ENCODE measurements at places on chromosomes 3 and 15.

- DNase-seq = peak; percentile 94
Measured at GRCh38 chr3:126208606-126209256, 28.3 kb upstream of the ALDH1L1 start.

DNA sequence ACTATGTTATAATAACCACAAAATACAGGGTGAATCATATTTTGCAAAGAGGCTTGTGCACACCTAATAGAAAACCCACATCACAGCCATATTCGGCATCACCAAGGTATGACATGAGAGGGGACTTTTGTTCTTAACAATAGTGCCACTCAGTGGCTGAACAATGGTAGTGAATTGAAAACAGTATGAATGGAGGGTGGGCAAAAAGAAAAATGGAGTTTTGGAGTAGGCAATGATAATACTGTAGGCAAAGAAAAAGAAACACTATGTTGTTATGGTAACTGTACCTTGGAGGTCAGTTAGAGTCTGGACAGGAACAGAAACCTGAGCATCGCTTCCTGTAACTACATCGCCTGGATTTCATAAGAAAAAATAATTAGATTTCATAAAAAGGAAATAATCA is 348.6 kb downstream of the PLCL2 start:
- peak; percentile 42 for DNase-seq

GRCh38 chr15:88865498-88866099 is 29.7 kb downstream of the HAPLN3 start:
- no peak for DNase-seq

DNA sequence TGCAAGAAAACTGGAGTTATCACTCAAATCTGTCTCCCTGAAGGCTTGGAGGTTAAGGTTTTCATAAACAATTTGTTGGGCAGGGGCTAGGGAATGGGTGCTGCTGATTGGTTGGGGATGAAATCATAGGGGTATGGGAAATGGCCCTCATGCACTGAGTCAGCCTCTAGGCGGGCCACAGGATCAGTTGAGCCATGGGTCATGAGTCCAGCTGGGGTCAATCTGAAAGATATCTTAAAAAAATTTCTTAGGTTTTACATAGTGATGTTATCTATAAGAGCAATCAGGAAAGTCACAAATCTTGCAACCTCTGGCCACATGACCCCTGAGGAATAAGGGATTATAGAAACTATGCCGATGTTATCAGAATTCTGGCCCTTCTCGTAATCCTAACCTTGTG is 491.7 kb downstream of the ZIC1 start:
- no peak for DNase-seq

GRCh38 chr3:7271631-7272030 is 410.7 kb downstream of the GRM7 start:
- no peak for DNase-seq

DNA sequence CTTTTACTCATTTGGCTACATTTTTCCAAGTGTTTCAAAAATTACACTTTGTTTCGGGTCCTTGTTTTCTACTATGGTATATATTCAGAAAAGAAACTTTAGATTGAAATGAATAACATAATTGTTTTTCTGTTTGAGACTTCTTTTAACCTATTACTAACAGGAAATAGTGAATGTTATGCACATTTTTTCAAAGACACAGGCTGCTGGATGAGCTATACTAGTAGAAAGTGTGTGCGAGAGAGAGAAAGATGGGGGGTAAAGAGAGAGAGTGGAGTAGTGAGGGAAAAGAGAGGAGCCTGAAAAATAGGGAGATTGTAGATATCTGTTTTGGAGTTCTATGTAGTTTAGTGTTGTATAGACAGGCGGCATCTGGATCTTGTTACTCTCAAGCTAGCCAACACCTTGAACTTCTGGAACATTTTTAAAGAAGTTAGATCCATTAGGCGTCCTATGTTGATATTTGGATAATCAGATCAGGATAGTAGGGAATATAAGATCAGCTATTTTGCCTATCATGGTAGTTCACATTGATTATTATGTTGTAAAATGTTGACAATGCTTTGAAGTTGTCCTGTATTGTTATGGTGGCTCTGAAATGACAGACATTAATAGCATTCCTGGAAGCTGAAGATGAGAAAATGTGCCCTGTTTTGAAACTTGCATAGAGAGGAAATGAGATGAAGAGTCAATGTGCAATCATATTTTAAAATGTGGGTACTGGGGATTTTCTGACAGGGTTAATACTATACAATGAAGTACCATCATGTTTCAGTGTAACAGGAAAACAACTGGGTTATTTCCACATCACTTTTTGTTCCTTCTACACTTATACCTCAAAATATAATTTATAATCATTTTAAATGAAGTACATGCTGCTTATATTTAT is 2.6 kb downstream of the RBMS3 start:
- no peak for DNase-seq

- DNase-seq = no peak
Measured at GRCh38 chr3:155496206-155496605, 202.7 kb upstream of the STRIT1 start.

- DNase-seq = peak; percentile 29
Measured at GRCh38 chr3:153291059-153291685, 129.1 kb downstream of the RAP2B start.

DNA sequence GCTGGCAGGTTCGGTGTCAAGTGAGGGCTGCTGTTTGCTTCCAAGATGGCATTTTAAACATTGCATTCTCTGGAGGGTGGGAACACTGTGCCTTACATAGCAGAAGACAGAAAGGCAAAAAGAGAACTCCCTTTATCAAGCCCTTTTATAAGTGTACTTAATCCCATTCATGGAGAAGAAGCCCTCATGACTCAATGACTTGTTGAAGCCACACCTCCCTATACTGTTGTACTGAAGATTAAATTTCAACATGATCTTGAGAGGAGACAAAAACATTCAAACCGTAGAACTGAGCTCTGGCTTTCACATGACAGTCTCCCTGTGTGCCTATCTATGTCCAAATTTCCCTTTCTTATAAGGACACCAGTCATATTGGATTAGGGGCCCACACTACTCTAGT is 443.4 kb upstream of the CDIN1 start:
- no peak for DNase-seq

GRCh38 chr15:39285663-39286062 is 295.2 kb upstream of the THBS1 start:
- DNase-seq = no peak

GRCh38 chr3:98814817-98815420 is 51.8 kb downstream of the ST3GAL6 start:
- no peak for DNase-seq

DNA sequence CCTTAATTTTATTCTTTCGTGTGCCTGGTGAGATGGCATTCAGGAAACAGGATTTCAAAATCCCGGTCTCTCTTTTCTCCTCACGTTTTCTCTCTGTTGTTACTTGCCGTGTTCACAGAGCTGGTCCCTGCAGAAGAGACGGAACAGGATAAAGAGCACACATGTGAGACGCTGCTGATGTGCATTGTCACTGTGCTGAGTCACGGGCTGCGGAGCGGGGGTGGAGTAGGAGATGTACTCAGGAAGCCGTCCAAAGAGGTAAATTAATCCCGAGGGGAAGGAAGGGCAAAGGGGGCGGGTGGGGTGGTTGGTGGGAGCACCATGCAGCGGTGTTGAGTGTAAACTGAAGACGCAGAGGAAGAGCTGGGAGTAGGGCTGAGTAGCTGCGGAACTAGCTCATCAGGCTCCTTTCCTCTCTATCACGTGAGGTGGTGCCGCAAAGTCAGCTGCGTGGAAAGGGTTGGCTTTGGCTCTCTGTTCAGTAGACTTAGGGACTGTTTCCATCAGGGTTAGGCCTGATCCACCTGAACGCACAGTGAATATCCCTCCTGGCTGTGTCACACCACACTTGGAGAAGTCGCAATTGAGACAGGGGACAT is 164.8 kb upstream of the BHLHE40 start:
- peak; percentile 90 for DNase-seq

DNA sequence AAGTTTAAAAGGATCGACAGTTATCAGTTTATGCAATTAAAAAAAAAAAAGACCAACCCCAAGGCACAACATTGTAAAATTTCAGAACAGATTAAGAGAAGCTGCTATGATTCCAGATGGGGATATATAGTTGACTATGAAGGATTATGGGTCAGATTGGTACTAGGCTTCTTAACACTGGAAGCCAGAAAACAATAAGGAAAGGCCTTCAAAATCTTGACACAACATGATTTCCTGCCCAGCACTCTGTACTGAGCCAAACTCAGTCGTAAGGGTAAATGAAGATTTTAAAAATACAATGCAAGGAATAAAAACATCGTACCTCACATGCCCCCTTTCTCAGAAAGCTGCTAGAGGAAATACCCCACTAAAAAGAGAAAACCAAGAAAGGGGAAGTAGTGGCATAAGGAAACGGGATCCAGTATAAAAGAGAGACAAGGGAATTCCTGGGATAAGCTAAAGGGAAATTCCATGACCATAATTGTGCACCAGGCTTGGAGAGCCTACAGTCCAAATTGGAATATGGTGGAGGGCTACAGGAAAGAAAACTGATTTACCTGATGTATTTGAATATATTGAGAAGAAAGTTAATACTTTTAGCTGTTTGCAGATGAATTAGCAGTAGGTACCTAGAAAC is 27.9 kb downstream of the PIAS1 start:
- DNase-seq = no peak
